ENCODE measurements at places on chromosomes 5 and 9. TPM values are rescaled to one million over a fixed set of nuclear protein-coding genes. Genes with fewer than 3 reads are reported as not detected.
A peak's percentile ranks its signal among the peaks of the same experiment; 100 is the strongest.

The SPRY4 gene
- 3.3 TPM for polyA plus RNA-seq

GRCh38 chr5:71862087-71862486, 143.0 kb downstream of the CARTPT start:
- DNase-seq = no peak

GRCh38 chr5:160021831-160022446, 13.0 kb downstream of the TTC1 start:
- peak; percentile 58 for DNase-seq

- peak; percentile 82 for DNase-seq
Observed at GRCh38 chr9:33161011-33161588, 6.0 kb downstream of the B4GALT1 start.

GRCh38 chr5:75242067-75242466, 5.4 kb upstream of the ANKRD31 start:
- DNase-seq = no peak

DNA sequence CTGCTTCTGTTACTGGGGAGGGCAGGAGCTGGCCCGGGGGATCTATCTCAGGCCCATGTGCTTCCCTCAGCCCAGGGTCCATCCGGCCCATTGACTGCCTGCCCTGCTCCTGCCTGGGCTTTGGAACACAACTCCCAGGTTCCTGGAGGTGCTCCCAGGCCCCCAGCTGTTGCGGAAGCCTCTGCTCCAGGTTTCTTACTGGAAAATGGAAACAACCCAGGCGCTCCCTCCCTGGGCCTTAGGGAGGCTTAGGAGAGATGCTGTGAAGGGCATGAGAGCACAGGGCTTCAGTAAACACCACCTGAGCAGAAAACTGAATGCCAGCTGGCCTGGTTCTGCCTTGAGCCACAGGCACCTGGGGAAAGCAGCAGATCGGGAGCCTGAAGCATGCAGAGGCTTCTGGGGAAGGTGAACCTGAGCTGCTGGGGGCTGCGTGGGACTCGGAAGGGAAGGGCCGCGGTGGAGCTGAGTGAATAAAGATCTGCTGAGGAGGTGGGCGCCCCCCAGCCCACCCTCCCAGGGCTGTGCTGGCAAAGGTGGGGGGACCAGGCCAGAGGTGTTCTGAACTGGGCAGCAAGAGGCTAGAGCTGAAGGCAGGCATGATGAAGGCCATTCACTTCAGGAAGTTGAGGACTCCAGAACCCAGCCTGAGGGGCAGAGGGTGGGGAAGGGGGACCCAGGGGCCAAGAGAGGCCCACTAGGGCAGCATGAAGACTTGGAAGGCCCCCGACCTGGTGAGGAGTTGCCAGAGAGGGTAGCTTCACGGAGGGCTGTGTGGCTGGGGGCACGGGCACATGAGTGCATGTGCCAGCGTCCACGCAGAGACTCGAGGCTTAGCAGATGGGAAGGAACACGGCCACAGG, 64.8 kb downstream of the SHB start:
- DNase-seq = no peak

GRCh38 chr5:8456846-8457186, 587.9 kb downstream of the MTRR start:
- no peak for DNase-seq

DNA sequence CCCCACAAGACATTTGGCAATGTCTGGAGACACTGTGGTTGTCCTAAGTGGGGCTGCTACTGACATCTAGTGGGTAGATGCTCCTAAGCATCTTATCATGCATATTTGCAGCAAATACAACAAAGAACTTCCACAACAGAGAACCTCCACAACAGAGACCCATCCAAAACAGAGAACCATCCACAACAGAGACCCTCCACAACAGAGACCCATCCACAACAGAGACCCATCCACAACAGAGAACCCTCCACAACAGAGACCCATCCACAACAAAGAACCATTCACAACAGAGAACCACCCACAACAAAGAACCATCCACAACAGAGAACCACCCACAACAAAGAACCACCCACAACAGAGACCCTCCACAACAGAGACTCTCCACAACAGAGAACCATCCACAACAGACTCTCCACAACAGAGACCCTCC, 32.8 kb downstream of the ARPC5L start:
- DNase-seq = no peak

GRCh38 chr9:113675475-113675941, 200.6 kb upstream of the ZNF618 start:
- no peak for DNase-seq

The MYOZ3 gene
- 0.09 TPM for polyA plus RNA-seq

DNA sequence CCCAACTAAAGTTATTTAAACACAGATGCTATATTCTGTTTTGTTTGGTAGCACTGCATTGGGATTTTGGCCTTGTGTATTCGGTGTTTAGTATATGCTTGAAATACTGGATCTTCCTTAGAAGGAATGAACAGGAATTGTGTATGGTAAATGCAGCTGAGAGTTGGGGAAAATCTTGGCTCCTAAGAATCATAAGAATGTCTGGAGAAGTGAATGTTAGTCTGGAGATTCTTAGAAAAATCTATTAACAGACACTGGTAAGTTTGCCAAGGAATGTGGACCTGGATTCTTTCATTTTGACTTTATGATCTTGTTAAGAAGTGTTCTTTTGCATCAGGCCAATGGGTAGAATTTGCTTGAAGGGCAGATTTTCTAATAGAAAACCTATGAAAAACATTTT, 38.9 kb downstream of the SNX30 start:
- no peak for DNase-seq

DNA sequence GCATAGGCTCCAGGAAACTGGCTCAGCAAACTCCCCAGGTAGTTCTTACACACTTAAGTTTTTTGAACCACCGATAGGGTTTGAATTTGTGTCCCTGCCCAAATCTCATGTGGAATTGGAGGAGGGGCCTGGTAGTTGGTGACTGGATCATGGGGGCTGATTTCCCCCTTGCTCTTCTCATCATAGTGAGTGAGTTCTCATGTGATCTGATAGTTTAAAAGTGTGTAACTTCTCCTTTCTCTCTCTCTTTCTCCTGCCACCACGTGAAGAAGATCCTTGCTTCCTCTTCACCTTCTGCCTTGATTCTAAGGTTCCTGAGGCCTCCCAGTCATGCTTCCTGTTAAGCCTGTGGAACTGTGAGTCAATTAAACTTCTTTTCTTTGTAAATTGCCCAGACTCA, 22.4 kb upstream of the HACD4 start:
- DNase-seq = no peak

- DNase-seq = no peak
Observed at GRCh38 chr5:34555699-34556508, 100.2 kb upstream of the RAI14 start.

DNA sequence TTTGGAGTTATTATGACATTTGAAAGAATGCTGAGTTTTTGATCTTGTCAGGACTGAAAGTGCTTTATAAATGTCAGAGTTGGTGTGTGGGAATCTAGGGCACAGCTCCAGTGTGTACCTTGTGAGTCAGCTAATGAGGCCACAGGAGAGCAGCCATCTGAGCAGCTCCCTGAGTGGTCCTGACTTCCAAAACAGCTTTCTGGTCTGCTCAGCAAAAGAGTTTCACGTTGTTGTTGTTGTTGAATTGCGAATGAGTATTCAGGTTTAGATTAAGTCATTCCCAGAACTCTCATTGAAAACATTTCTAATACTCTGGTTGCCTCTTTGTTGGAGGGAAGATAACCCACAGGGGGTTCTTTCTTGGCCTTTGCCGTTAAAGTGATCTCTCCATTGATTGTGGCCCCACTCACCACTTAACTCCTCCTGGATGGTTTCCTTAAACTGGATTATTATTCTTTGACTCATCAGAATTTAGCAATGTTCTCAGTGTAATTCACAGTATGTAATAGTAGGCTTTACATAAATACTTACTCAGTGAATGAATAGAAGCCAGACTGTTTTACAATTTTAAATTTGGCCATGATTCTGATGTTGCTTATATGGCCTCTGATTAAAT, 125.1 kb upstream of the SGCD start:
- DNase-seq = peak; percentile 82

The CD72 gene
- 0.55 TPM for polyA plus RNA-seq

The MOCS2 gene
- 50.2 TPM for polyA plus RNA-seq

GRCh38 chr9:33748633-33749304, 46.6 kb upstream of the PRSS3 start:
- no peak for DNase-seq

The LCN15 gene
- polyA plus RNA-seq = 0.07 TPM

DNA sequence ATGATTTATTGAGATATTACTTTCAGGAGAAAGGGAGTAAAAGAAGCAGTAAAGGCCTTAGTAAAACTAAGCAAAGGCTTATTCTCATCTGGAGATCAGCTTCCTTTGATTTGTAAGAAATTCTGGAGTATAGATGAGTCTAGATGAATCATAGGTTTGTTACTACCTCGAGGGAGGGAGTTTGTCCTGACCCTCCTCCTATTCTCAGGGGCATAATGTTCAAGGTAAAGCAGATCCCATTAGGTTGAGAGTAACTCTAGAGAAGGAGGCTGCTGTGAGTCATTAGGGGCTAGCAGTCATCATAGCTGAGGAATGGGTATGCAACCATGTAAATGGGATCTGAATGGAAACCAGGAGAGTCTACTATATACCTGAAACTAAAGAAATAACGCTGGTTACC, 155.5 kb upstream of the MOCS2 start:
- DNase-seq = no peak

GRCh38 chr9:95150903-95151302, 166.6 kb downstream of the FANCC start:
- DNase-seq = no peak

DNA sequence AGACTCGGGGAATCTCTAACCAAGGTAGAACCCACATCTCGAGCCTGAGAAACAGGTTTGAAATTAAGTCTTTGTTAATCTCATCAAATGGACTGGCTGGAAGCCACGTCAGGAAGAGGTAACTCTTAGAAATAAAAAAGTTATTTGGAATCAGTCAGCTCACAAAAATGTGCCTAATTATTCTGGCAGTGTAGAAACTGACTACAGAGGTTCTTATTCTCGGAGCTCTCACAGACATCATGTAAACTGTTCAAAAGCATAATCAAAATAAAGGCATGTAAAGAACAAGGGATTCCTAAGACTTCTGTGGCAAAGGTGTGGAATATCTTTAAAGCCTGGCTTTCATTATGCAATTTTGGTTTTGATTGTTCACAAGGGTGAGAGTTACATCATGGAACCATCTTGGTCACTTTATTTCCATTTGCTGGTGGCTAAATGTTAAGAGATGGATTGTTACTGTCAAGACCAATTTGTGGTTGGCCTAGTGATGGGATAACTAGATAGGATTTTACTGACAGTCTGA, 85.1 kb downstream of the OTULIN start:
- no peak for DNase-seq

DNA sequence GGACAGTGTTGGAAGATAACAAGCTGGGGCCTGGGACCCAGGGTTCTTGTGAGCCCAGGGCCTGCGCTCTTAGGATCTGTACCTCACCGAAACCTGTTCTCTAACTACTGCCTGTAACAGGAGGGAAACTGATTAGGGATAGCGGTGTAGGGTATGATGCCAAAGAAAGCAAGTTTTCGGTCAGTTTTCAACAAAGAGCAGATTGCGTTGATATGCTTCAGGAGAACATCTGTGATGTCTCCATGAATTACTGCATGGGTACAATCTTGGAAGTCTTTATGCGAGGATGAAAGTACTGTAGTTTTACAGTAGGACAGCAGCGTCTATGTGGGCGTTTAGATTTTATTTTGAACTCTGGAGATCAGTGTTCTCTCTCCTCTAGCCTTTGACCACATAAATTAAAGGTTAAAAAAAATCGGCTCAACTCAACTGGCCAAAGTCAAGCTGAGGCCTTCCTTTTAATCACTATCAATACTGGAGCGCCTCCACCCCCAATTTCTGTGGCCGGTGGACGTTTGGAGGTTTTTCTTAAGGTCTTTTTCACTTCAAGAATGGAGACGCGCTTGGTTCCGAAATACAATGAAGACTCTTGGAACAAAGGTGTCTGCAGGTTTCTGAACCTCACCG, 3.0 kb downstream of the NFIL3 start:
- no peak for DNase-seq

The IQGAP2 gene
- 4.9 TPM for polyA plus RNA-seq

GRCh38 chr5:37994729-37995128, 154.9 kb upstream of the GDNF start:
- DNase-seq = no peak

The ZNF483 gene
- 1.0 TPM for polyA plus RNA-seq

DNA sequence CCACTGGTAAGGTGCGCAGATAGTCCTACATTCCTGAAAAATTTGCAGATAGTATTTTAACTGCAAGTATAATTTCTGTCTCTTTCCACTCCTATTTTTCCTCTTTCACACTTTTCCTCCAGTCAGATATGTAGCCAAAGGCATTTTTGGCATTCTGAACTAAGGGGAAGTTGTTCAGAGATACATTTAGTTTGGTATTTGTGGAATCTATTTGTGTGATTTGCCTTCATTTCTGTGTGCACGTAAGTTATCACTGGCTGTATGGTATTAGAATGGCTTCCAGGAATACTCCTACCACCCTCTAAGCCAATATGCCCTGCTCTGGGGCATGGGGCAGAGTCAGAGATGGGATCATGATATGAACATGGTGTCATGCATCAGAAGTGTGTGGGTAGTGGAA, 45.8 kb upstream of the GRAMD2B start:
- no peak for DNase-seq

The GARIN3 gene
- polyA plus RNA-seq = not detected

The SPAAR gene
- not detected for polyA plus RNA-seq

GRCh38 chr5:146363161-146363874, 24.7 kb downstream of the POU4F3 start:
- no peak for DNase-seq

- no peak for DNase-seq
Observed at GRCh38 chr9:89893886-89894285, 289.1 kb downstream of the GADD45G start.
